ENCODE measurements at places on chromosomes 7 and 10. TPM values are rescaled to one million over a fixed set of nuclear protein-coding genes. Genes with fewer than 3 reads are reported as not detected.
A peak's percentile ranks its signal among the peaks of the same experiment; 100 is the strongest.

DNA sequence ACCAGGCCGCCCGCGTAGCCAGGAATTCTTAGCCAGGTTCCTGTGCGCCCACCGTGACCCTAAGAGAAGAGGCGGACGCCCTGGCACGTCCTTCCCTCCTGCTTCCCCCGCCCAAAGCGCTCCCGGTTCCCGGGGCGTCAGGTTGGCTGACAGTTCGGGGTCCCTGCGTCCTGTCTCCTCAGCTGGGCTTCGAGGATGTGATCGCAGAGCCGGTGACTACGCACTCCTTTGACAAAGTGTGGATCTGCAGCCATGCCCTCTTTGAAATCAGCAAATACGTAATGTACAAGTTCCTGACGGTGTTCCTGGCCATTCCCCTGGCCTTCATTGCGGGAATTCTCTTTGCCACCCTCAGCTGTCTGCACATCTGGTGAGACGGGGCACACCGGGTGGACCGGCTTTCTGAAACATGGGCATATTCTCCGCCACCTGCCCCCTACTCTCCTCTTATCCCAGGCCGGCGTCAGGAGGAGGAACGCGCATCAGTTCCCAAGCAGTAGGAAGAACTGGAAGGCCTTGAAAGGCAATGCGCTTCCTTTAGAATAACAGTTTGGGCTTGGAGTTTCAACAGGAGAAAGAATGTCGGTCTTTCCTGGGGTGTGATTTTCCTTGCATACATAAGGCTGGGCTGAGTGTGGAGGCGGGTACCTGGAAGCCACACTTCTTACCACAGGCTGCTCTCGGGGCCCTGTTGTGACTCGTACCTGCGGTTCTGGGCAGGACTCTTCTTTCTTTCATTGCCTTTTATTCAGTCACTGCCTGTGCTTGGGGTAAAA, 728 bp downstream of the CAV2 start:
- DNase-seq, result peak; percentile 73

The RPS24 gene
- total RNA-seq, result 1,037 TPM

- no peak for DNase-seq
These were observed 25.6 kb downstream of the PRF1 start for GRCh38 chr10:70576803-70577517.

The CCDC6 gene
- total RNA-seq, result 90.0 TPM

DNA sequence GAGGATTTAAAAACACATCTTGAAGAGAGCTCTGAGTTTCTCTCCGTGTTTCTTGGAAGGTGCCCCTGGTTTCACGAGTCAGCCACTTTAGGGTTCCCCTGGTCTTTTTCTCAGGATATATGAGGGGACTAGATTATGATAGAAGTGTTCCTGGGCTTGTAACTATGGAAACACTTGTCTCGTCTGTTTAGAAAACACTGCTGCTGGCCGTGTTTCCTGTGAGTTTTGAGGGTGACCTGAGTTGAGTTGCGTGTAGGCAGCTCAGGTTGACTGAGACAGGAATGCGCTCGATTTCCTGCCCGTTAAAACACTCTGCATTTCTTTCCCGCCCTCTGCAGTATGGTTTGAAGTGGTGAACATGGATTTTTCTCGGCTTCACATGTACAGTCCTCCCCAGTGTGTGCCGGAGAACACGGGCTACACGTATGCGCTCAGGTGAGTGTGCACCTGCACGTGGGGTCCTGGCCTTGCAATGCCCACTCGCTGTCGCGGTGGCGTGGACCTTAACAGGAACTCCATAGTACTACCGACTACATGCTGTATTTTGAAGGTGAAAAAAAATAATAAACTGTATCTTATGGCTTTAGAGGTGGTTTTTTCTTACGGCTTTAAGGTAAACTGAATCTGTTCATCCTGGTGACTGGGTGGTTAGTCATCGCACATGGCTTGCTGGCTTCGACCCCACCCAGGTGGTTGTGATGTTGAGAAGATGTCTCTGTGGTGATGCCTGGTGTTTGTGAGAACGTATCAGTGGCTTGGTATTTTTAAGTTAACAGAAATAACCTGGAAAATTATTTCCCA, at the start of gene SUN1:
Gene SUN1 (plus strand): TSS at position 310 of the 801 bp plus-strand sequence. CDS start 49 bp downstream, at position 359.
- DNase-seq, result no peak

DNA sequence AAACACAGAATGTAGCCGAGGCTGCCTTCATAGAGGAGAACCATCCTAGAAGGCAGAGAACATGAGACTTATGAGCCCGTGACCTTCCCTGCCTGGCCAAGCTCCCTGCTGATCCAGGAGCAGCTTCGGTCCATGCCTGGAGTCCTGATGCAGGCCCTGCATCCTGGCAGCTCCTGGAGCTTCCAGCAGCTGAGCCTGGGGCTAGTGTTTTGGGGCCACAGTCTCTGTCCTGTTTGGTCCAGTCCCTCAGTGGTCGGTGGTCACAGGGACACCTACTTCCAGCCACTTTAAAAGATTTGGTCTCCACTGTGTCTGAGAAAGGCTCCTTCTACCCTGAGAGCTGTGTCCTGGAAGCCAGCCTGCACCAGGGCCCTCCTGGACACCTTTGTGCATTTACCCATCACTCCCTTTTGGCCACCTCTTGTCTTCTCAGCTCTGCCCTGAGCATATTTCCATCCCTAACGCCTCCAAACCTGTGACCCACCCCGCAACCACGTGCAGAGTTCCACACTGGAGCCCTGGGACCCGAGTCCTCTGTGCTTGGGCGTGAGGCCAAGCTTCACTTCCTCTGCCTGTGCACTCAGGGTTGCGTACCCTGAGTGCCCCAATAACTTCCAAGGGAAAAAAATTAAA, 315.2 kb upstream of the ZNF32 start:
- DNase-seq, result peak; percentile 74

DNA sequence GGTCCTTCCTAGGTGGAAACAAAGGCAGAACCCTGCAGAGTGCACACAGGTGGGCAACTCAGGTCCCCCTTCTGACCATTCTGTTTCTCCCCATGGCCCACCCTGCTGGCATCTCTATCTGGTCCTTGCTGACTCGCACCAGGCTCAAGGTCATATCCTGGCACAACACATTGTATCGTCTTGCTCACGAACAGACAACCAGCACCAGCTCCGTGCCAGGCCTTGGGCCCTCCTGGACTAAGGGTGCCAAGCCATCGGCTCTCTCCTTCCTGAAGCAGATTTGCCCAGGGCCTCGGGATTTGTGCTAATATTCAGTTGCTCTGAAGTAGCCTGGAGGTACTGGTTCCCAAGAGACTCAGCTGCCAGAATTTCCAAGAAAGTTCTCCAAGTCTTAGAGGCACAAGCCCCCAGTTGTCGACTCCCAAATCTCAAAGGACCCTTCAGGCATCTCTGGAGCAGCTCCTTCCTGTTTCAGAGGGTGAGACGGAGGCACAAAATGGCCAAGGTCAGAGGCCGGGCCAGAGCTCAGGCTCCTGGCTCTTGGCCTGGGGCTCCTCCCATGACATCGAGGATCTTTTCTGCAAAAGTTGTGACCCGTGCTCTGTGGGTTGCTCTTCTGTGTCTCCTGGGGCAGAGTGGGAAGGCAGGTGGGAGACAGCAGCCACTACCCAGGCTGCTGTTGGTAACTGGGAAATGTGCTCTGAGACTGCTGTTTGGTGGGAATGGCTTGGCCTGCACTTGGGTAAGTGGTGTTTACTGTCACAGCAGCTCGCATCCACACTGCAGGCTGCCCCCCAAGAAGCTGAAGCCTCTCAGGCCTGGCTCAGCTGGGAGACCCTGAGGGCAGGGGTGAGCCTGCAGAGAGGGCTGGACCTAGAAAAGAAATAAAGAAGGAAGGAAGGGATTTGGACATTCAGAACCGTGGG, 121.3 kb downstream of the RGS10 start:
- DNase-seq, result no peak

The FAM25A gene
- not detected for total RNA-seq

The FLNC gene
- total RNA-seq, result 245 TPM

DNA sequence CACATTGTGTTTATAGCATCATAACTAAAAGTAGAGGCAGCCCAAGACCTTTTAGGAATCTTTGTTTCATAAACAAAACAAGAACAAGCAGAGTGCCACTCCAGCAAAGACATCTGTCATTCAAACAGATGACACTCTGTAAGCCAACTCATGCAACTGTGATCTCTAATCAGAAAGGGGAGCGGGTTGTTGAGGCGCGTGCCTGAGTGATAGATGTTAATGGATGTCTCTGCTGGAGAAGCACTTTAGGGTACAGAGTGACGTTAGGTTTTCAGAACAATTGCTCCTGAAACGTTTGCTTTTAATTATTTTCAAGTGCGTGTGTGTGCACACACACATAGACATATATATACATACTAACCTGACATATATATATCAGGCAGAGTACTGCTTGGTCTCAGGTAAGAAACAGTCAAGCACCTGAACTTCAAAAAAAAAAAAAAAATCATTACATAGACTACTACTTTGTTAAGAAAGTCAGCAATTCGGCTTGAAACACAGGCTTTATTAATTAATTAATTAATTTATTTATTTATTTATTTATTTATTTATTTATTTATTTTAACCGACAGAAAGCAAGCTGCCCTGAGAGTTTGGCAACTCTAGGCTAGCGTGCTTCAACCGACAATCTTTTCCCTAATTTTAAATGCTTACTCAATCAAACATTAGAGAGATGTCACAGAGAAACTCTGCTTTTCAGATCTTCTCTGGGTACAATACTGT, 109.1 kb downstream of the POU6F2 start:
- DNase-seq, result no peak

The NKX2-3 gene
- total RNA-seq, result not detected

GRCh38 chr7:5584821-5585220, 161.2 kb upstream of the TNRC18 start:
- no peak for DNase-seq

The PDE6C gene
- total RNA-seq, result not detected

- DNase-seq, result no peak
These were observed 185.7 kb downstream of the GRID1 start for GRCh38 chr10:86180861-86181260.

GRCh38 chr10:14384915-14385314, 54.2 kb upstream of the FRMD4A start:
- no peak for DNase-seq

DNA sequence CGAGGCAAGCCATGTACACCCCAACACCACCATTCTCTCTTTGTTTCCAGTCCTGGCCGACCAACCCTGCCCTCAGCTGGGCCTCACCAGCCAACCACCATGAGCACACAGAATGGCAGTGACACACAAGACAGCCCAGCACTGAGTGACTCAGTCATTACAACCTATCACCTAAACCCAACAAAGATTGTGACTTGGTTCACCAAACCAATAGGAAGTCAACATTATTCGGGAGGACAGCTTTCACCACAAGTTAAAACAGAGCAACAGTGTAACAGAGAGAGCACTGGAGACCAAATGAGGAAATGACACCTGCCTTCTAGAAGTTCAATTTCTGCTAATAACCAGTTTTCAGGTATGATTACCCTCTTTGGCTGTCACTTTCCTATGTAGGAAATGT, 72.1 kb downstream of the DNMBP start:
- no peak for DNase-seq

DNA sequence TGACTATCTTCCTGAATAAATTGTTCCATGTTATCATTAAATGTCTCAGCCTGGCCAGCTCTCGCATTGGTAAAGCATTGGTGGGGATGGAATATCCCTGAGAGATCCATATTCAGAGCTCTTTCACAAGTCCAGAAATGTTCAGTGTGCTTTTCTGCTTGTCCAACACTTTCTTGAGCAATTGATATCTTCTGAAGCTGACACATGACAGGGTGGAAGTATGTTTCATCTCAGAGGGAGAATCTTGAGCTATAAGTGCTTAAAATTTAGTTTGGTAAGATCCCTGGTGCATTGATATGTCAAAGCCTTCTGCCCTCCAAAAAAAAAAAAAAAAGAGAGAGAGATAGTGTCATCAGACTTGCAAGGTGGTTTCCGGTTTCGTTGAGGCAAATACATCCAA, 7.4 kb downstream of the IFIT3 start:
- no peak for DNase-seq

The FEZF1 gene
- total RNA-seq, result not detected

DNA sequence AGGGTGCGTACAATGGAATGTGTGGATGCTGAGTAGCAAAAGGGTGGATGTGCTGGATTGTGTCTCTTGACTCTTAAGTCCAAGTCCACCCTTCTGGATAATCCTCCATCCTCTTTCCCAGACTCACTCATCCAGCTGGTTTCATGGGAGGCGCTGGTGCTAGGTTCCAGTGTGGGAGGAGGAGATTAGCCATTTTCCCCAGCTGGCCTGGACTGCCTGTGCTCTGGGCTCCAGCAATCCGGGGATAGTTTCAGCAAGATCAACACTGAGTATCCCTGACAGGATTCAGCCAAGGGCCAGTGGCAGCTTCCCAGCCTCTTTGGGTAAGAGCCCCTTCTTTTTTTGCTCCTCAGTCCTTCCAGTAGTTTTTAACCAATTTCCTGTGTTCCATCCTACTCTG, 21.6 kb upstream of the TRIL start:
- no peak for DNase-seq

Measured in aorta (tissue), 5 donors.